ENCODE measurements at places on chromosomes 7 and 10.
A peak's percentile ranks its signal among the peaks of the same experiment; 100 is the strongest.

- DNase-seq, result peak; percentile 53
These were observed 169.5 kb upstream of the KLF14 start for GRCh38 chr7:130903358-130903974.

GRCh38 chr7:157389951-157390730 lies 53.3 kb downstream of the DNAJB6 start:
- no peak for DNase-seq

DNA sequence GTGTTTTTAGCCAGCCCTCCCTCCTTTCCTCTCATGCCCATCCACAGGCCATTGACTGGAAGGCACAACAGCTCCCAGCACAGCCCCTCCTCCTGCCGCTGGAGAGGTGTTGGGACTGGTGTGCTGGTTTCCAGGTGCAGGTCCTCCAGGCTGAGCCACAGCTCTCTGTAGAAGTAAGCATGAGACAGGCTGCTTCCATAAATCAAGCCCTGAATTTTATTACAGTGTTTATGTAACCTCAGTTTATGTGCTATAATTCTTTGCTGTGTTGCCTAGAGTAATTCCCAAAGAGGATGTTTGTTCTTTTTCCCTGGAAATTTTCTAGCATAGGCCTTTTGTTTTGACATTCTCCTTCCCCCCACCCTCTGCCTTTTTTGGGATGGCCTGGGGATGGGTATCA lies 445.8 kb downstream of the AUTS2 start:
- no peak for DNase-seq

DNA sequence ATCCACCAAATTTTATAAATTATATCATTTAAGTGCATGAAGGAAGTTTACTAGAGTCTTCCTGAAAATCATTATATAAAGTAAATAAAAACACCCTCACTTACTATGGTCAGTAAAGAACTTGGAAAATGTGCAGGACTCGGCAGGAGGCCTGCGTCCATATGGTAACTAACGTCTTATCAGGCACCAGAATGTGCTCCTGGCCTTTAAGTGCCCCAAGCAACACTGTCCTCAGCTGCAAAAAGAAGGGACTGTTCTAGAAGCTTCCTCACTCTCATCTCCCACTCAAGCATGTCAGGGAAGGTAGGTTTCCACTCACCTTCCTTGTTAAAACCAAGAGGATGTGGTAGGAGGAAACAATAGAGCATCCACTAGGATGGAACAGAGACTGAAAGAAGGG lies 11.3 kb downstream of the SFMBT2 start:
- DNase-seq, result no peak

DNA sequence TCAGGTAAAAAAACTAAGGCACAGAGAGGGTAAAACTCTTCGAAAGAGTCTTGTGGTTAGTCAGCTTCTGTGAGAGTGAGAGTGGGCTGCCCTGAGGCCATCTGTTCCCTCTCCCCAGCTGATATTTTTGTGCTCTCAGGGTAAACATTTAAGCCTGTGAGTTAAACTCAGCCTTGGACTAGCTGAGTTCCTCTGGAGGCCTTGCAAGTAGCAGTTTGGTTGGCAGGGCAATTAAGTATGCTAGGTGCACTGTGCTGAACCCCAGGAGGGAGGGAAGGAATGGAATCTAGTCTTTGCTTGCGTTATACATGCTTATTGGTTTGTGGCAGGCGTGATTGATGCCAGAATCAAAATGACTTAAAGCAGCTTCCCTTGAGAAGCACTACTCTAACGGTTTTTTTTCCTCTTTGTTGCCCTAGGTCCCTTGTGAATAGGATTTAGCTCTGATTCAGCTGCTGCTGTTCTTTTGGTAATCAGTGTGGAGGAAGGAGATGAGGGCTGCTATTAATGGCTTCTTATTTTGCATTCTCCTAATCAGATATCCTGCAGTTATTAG lies 140.2 kb downstream of the AUTS2 start:
- DNase-seq, result no peak

- DNase-seq, result no peak
These were observed 690.6 kb downstream of the AUTS2 start for GRCh38 chr7:70288781-70289456.

- no peak for DNase-seq
These were observed 13.0 kb upstream of the WIPI2 start for GRCh38 chr7:5177060-5177459.

- DNase-seq, result no peak
These were observed 47.3 kb downstream of the COBL start for GRCh38 chr7:51269321-51269720.

DNA sequence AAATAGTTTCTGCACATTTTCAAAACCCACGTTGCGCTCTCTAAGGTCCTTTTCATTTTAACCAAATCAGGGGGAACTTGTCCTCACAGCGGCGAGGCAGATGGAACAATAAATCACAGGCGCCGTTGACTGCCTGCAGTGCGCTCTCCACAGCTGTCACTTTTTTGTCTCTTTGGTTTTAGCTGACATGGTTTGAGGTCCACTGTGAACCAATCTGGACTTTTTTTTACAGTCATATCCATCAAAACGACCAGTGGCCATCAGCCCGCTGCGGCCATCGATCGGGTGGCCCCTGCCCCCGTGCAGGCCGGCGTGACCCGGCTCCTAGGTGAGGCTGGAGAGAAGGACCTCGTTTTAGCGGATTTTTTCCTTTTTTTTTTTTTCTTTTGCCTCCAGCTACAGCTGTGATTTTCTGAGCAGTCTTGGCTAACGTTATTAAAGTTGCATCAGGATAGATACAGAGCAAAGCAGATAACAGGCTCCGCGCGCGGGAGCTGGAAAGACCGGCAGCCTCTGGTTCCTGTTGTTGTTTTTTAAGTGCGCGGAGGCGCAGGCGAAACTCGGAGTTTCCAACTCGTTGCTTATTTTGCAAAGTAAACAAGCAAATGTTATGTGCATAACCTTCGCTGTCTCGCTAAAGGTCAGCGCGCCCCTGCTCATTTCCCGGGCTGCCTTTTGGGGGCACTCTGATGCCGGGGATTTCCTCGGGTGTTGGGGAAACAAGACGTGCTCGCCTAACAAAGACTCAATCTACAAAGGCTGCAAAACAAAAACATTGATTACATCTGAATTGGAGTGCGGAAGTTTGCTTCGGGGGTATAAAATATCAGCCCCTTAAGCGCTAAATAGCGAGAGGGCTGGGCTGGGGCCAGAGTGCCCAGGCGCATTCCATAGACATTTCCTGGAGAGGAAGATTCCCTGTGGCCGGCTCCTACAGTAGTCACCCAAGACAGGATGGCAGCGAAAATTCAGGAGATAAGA lies 414.8 kb upstream of the MKI67 start:
- DNase-seq, result no peak

GRCh38 chr7:98287486-98287959 lies 6.0 kb downstream of the BRI3 start:
- DNase-seq, result no peak

DNA sequence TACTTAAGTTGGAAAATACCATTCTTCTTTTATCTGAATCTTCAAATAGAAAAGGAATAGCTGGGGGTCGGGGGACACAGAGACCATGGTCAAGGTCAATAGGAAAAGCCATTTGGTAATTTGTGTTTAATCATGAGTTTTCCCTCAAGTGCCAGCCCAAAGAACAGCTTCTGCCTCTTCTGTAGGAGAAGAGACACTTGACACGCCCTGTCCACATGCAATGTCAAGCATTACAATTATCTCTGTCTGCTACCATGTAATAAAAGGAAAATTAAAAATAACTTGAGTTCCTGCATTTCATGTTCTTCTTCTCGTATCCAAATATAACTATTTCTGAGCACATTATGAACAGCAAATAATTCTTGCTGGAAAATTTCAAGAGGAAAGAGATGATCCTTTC lies 241.7 kb downstream of the IPMK start:
- DNase-seq, result no peak

DNA sequence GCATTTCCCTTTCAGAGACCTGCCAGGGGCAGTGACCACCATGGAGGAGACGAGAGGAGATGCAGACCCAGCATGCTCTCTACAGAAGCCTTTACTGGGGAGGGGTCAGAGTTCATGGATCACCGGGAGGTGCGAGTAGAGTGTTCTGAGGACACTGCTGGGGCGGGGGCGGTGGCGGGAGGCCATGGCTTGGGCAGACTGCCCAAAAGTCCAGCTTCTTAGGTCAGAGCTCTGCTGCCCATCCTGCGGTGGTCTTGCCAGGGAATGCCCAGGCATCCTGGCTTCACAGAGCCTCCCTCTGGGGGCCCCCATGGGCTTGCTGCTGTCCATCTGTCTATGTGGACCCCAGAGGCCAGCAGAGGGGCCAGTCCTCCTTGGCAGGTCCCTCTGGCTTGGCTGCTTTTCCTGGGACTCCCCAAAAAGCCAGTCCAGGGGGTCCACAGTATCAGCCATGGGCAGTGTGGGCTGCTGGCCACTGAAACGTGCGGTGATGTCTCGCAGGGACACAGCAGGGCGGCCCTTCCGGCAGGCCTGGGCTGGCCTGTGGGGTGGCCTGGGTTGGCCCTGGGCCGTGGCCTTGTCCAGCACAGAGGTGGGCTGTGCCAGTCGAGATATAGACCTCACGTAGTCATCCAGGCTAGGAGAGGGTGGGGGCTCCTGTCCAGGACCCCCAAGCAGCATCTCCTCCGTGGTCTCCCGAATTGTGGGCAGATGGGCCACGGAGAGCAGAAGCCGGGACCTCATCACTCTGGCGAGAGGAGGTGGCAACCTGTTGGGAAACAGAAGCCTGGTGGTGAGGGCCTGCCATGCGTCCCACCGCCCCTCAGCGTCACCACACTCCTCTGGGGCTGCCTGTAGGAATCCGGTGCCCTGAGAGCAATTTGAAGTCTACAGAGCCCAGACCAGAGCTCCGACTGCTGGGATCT lies 1.1 kb downstream of the DEPP1 start:
- DNase-seq, result no peak

GRCh38 chr7:158244873-158245723 lies 342.5 kb downstream of the PTPRN2 start:
- peak; percentile 47 for DNase-seq

GRCh38 chr7:104048055-104048454 lies 58.6 kb upstream of the RELN start:
- no peak for DNase-seq

GRCh38 chr10:127878475-127879055 lies 14.2 kb downstream of the CLRN3 start:
- no peak for DNase-seq

- no peak for DNase-seq
These were observed 19.1 kb upstream of the ARMS2 start for GRCh38 chr10:122435212-122435827.

- DNase-seq, result no peak
These were observed 1194.6 kb downstream of the SORCS1 start for GRCh38 chr10:105969884-105970377.

All from activated CD8-positive, alpha-beta memory T cell treated with anti-CD3 and anti-CD28 coated beads for 24 hours (primary cell).